ENCODE measurements at places on chromosomes 7 and 10. TPM values are rescaled to one million over a fixed set of nuclear protein-coding genes. Genes with fewer than 3 reads are reported as not detected.

Gene RBM48
- polyA plus RNA-seq: 6.7 TPM

GRCh38 chr7:70178787-70179186 lies 580.5 kb downstream of the AUTS2 start:
- DNase-seq: no peak
- H3K4me3 ChIP-seq: no peak overlapping the region
- H3K4me1 ChIP-seq: no peaks in the 10 kb centered on the region
- no peak overlapping the region for H3K27ac ChIP-seq
- no peaks in the 10 kb centered on the region for H3K36me3 ChIP-seq

DNA sequence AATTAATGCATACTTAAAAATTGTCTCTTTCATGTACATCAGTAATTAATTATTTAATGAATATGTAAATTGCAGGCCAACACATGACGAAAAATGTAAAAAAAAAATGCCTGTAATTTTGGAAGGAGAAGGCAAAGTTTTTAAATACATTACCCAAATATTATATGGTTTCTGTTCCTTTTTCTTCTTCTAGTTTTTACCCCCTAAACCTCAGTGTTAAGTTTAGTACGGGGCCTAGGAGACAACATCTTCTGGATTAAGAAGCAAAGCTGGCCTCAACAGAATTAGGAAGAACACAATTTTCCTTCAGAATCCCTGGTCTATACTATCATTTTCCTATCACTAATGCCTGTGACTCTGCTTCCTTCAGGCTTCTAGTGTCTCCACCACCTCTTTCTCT lies 459.3 kb upstream of the NRP1 start:
- H3K36me3 ChIP-seq: no peaks in the 10 kb centered on the region
- no peaks in the 10 kb centered on the region for H3K27me3 ChIP-seq
- no peak overlapping the region for H3K27ac ChIP-seq
- H3K4me1 ChIP-seq: no peaks in the 10 kb centered on the region
- DNase-seq: no peak

DNA sequence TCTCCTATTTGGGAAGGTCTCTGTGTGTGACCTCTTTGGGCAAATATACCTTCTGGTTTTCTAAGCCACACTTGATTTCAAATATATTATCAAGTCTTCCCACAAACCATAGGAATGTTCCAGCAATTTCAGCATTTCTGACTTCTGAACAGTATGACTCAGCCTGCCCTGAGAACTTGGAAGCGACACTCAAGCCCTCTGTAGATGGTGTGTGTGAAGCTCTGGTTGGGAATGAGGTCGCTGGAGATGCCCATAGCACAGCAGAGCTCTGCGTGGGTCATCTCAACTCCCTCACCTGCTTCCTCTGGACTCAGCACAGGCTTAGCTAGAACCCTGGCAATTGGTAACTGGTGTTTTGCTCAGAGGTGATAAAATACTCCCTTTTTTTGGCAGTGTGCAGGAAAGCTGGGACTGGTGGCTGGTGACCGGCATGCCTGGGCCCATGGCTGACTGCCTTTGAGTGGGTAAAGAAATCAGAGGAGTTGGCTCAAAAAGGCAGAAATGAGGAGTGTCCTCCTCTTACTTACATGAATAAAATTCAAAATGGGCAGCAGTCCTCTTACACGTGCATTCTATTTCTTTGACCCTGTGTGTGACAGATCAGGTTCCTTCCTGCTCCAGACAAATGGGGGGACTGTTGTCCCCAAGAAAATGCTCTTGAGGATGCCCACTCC lies 87.5 kb upstream of the NRP1 start:
- no peak overlapping the region for H3K27ac ChIP-seq
- DNase-seq: no peak
- H3K4me1 ChIP-seq: no peaks in the 10 kb centered on the region
- no peaks in the 10 kb centered on the region for H3K36me3 ChIP-seq

DNA sequence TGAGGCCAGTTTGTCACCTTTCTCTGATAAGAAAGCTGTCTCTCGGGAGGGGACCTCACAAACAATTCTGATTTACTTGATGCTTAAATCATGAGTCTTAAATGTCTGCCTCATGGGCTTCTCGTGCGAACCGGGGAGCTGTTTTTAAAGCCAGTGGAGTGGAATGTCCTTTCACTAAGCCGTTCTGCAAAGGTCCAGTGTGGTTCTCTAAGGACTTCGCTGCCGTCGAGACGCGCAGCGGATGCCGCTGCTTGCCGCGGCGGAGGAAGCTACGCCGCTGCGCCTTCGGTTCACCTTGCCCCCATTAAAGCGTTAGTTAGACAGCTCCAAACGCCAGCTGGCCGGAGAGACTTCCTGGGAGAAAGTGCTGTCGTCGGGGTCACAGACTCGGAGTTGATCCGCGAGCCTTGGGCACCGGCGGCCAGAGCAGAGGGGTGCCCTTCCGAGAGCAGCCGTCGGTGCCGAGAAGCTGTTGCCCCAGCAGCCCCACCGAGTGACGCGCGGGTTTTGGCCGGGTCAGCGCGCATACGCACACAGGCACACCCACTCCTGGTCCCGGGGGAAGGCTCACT lies 1.3 kb upstream of the HMX3 start:
- peaks cover 27% of the 10 kb centered on the region for H3K4me1 ChIP-seq
- no peak for DNase-seq
- no peaks in the 10 kb centered on the region for H3K36me3 ChIP-seq

Gene ZWINT
- 1.4 TPM for polyA plus RNA-seq

- peak overlapping the region; percentile 3 for H3K27ac ChIP-seq
- H3K4me3 ChIP-seq: no peak overlapping the region
- H3K4me1 ChIP-seq: peaks cover 9% of the 10 kb centered on the region
- peaks cover 36% of the 10 kb centered on the region for H3K36me3 ChIP-seq
- no peaks in the 10 kb centered on the region for H3K27me3 ChIP-seq
- DNase-seq: peak; percentile 85
Measured at GRCh38 chr10:77846718-77847311, 79.7 kb downstream of the DLG5 start.

Gene PTPN20
- polyA plus RNA-seq: 6.6 TPM

Gene PON3
- polyA plus RNA-seq: 0.80 TPM

Gene ATP6V0A4
- polyA plus RNA-seq: not detected

DNA sequence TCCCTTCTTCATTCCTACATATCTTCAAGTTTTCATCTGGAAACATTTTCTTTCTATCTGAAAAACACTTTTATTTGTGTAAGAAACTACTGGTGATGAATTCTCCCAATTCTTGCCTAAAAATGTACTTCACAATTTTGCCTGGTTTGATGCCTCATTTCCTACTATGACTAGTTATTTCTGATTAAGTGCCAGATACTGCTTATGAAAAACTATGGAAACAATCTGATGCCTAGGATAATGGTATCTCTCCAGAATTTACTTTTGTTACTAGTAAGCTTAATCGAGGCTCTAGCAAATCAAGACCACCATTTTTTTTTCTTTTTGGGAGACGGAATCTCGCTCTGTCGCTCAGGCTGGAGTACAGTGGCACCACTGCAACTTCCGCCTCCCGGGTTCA lies 31.3 kb downstream of the CACUL1 start:
- H3K27me3 ChIP-seq: no peaks in the 10 kb centered on the region
- no peak overlapping the region for H3K27ac ChIP-seq
- H3K4me1 ChIP-seq: no peaks in the 10 kb centered on the region
- H3K4me3 ChIP-seq: no peak overlapping the region
- H3K36me3 ChIP-seq: no peaks in the 10 kb centered on the region
- no peak for DNase-seq

- no peak overlapping the region for H3K4me3 ChIP-seq
- no peak for DNase-seq
- peaks cover 16% of the 10 kb centered on the region for H3K4me1 ChIP-seq
- no peaks in the 10 kb centered on the region for H3K27me3 ChIP-seq
- no peak overlapping the region for H3K27ac ChIP-seq
- H3K36me3 ChIP-seq: no peaks in the 10 kb centered on the region
Measured at GRCh38 chr7:47500103-47500563, 81.8 kb downstream of the TNS3 start.

Gene SLC26A5
- polyA plus RNA-seq: not detected

DNA sequence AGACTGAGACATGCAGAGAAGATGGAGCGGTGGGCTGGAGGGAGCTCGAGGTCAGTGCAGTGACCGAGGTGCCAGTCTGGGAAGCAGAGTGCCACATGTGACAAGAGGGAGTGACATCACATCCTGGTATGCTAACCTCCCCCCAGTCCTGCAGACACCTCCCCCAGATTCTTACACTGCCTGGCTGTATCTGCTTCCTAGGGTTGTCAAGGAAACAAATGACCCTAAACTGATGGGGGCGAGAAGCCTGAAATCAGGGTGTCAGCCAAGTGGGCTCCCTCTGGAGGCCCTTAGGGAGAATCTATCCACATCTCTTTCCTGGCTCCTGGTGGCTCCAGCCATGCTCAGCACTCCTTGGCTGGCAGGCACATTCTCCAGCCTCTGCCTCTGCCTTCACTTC lies 316.1 kb upstream of the ZMIZ1 start:
- DNase-seq: no peak
- no peak overlapping the region for H3K4me3 ChIP-seq
- H3K27ac ChIP-seq: no peak overlapping the region
- no peaks in the 10 kb centered on the region for H3K36me3 ChIP-seq
- H3K27me3 ChIP-seq: no peaks in the 10 kb centered on the region

Gene TMEM273
- polyA plus RNA-seq: 17.2 TPM

- H3K27me3 ChIP-seq: no peaks in the 10 kb centered on the region
- peaks cover 17% of the 10 kb centered on the region for H3K4me1 ChIP-seq
- no peak for DNase-seq
- no peak overlapping the region for H3K4me3 ChIP-seq
- no peaks in the 10 kb centered on the region for H3K36me3 ChIP-seq
Measured at GRCh38 chr10:3195726-3196125, 23.1 kb upstream of the PITRM1 start.

GRCh38 chr10:22321156-22321923 lies 441 bp downstream of the BMI1 start:
- peak overlapping the region; percentile 95 for H3K27ac ChIP-seq
- peak overlapping the region; percentile 82 for H3K4me3 ChIP-seq
- peaks cover under 1% of the 10 kb centered on the region for H3K36me3 ChIP-seq
- peaks cover 63% of the 10 kb centered on the region for H3K4me1 ChIP-seq
- H3K27me3 ChIP-seq: no peaks in the 10 kb centered on the region
- peak; percentile 84 for DNase-seq

DNA sequence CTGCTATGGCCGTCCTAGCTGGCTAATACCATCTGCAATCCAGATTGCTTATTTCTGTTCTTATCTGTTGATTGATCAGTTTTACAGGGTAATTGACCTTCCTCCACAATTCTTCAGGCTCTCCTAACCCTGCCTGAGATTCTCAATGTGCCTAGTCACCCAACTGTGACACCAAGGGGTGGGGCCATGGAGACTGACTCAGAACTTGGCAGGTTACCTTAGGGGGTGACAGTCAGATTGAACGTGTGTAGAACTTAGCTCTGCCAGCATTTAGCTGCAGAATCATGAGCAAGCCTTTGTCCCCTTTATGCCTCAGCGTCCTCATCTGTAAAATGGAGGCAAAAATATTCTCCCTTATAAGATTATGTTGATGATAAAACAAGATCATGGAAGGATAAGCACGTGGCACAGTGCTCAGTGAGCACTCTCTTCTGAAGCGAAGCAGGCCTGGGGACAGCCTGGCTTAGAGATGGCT lies 19.1 kb upstream of the LEP start:
- H3K4me1 ChIP-seq: no peaks in the 10 kb centered on the region
- no peak for DNase-seq
- peaks cover 36% of the 10 kb centered on the region for H3K27me3 ChIP-seq
- no peak overlapping the region for H3K4me3 ChIP-seq
- H3K27ac ChIP-seq: no peak overlapping the region
- no peaks in the 10 kb centered on the region for H3K36me3 ChIP-seq

Measured in heart left ventricle (tissue), 16 donors.